Muscle of leg (tissue), 16 donors: ENCODE measurements at places on chromosomes 11 and 22.

DNA sequence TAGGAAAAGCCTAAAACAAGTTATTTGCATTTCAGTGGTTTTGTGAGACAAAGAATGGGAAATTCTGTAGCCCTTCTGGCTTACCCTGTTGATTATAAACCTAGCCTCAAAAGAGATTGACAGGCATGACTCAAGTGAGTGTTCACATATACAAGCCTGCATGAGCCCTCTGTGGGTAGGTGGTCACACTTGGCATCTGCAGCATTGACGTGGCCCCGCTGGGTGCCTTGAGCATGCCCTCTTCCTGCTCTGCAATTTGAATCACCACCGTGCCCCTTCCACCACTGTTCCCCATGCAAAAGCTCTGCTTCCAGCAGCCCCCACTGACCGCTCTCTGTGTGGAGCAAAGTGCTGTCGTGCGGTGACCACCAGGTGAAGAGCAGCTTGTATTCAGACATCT lies 21.0 kb upstream of the ADSL start:
- DNase-seq: no peak

DNA sequence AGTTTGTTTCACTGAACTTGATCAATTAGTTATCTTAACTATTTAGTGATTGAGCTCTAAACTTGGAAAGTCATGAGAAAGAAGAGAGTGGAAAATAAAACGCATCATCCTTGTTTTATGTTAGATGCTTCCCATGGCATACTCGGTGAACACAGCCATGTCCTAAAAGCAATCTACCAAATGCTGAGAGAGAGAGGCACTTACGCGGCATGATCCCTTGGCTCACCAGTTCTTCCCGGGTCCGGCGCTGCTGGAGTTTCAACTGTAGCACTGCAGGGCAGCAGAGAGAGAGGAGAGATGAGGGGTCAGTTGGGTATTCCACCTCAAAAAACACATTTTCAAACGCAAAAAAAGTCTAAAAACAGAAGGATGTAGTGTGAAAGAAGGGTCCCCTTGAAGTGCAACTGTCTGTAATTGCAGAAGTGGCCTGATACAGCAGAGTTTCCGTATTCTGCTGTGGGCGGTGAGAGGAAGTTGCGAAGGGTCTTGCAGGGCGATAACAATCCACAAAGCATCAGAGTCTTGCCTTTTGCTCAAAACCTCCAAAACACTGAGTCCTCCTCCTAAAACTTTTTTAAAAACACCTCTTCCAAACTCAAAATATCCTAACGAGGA lies 92.7 kb downstream of the SGSM3 start:
- DNase-seq: no peak

DNA sequence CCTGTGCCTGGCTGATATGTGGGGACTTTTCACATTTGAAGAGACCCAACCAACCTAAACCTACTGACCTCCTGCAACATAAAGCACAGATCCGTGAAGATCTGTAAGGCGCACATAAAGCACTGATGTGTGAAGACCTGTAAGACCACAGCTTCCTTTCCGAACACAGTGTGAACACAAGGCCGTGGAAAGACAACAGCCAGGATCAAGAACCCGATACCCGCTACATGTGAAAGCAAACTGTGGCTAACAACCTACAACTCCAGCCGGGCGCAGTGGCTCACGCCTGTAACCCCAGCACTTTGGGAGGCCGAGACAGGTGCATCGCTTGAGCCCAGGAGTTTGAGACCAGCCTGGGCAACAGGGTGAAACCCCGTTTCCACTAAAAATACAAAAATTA lies 17.6 kb upstream of the PPFIA1 start:
- DNase-seq: no peak

DNA sequence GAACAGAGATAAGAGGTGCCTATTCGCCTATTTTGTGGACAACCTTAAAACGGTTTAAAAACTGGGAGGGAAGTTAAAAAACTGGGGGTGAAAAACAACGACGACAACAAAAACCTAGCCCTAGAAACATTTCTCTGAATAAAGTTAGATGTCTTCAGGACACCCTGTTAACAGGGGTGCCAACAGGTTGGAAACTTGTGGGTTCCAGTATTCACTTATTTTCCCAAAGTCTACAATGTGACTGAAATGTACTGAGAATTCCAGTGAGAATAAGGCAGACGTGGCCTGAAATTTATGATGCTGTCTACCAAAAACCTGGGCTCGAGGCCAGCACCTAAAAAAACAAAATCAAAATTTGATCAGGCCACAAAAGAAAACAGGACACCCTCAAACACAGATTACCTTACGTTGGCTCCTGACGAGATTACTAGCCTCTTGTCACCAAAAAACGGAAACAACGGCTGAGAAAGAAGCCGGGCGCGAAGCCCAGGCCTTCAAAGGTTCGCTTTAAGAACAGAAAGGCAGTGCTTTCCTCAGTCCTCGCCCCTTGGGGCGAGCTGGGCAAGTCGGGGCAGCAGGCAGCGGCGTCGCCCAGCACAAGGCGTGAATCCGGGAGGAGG lies 906 bp downstream of the CCDC90B start:
- DNase-seq: no peak

DNA sequence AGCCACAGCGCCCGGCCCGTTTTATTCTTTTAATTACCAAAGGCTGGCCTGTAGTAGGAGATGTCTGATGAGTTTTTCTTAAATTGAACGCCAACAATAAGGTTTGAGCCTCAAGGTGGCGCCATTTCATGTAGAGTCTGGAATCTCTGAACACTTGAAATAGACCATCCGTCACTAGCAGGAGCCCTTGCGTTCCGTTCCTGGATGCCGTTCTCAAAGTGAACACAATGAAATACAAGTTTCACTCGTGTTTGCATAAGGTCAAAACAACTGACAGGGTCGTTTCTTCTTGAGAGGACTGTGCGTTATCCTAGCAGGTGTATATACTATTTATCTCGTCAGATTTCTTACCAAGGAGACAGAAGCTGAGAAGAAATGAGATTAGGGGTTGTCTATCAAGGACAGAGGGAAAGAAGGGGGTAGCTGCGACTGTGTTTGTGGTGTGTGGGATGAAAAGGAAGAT lies 18.7 kb upstream of the SCGB1D1 start:
- peak; percentile 84 for DNase-seq

DNA sequence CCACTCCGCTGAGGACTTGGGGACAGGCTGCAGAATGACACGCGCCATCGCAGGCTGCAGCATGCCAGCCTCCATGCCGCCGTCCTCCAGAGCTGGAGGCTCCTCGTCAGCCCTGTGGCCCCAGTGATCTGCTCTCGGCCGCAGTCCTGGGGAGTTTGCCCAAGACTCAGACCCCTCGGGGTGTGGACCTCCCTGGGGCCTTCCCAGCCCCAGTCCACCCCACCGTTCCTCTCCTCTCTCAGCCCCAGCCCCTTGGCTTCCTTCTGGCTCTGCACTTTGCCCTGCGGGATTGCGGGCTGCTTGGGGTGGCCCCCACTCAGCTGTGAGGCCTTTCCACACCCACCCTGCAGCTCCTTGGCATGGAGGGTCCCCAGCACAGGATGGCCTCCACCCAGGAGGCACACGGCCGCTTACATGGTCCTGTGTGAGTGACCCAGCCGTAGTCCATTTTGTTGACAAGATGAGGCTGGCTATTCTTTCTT lies 414.9 kb downstream of the TBC1D22A start:
- no peak for DNase-seq

DNA sequence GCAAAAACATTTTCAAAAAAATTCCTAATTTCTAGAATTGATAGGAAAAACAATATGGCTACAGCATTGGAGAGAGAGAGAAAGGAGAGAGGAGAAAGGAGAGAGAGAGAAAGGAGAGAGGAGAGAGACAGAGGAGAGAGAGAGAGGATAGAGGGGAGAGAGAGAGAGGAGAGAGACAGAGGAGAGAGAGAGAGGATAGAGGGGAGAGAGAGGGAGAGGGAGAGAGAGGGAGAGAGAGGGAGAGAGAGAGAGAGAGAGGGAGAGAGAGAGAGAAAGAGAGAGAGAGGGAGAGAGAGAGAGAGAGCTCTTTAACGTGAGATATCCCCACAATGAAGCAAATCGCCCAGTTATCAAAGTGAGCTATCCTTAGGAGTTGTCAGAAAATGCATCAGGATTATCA lies 737 bp upstream of the TYR start:
- DNase-seq: no peak

DNA sequence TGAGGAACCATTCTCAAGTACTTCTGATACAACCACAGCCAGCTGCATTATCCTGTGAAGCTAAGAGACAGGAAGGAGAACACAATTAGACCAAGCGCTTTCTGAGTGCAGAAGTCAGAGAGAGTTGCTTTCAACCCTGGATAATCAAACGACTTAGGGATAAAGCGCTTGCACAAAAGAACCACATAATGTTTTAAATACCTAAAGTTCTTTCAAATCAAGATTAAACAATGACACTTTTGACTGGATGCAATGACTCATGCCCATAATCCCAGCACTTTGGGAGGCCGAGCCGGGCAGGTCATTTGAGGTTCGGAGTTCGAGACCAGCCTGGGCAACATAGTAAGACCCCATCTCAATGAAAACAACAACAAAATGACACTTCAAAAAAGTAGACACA lies 145.1 kb downstream of the SWAP70 start:
- no peak for DNase-seq

GRCh38 chr11:62105667-62106191 lies 18.1 kb upstream of the INCENP start:
- peak; percentile 37 for DNase-seq

- peak; percentile 24 for DNase-seq
These were observed 113.9 kb downstream of the DBX1 start for GRCh38 chr11:20046416-20046815.

DNA sequence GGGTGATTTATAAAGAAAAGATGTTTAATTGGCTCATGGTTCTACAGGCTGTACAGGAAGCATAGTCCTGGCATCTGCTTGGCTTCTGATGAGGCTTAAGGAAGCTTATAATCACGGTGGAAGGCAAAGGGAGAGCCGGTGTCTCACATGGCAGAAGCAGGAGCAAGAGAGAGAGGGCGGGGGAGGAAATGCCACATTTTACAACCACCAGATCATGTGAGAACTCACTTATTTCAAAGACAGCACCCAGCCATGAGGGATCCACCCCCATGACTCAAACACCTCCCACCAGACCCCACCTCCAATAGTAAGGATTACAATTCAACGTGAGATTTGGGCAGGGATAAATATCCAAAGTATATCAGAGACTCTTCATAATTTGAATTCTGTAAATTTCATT lies 200.7 kb downstream of the MSANTD4 start:
- no peak for DNase-seq

- DNase-seq: no peak
These were observed 135.0 kb downstream of the BUD13 start for GRCh38 chr11:116637766-116638165.

DNA sequence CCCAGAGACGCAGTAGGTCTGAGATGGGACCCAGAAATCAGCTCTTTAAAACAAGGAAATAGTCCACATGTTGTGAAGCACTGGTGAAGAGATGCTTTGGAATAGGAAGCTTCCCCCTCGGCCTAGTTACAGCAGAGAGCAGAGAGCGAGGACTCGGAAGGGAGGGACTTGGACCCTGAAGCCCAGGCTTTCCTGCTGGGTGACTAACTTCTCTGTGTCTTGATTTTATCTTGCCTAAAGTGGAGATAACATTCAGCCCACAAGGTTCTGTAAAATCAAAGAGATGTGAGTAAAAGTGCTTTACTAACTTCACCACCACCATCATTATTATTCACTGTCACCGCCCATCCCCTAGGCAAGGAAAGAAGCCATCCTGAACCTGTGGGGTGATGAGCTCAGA lies 58.4 kb downstream of the THAP12 start:
- DNase-seq: peak; percentile 54

DNA sequence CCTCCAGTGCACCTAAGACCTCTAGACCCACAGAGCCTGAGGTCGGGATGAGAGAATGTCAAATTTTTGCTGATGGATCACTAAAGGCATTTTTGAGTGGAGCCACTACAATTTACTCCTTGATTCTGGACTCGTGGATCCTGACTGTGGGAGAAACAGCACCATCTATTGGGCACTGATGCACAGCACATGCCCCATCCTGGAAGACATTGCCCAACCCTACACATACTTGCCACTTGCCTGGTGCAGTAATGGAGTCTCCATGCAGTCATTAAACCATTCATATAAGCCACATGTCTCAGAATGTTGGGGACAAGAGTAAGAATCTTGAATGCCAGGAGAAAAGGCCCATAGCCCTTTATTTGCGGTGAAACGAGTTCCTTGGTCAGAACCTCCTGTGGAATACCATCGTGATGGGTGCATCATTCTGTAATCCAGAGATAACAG lies 103.9 kb downstream of the GGTLC2 start:
- DNase-seq: peak; percentile 30

DNA sequence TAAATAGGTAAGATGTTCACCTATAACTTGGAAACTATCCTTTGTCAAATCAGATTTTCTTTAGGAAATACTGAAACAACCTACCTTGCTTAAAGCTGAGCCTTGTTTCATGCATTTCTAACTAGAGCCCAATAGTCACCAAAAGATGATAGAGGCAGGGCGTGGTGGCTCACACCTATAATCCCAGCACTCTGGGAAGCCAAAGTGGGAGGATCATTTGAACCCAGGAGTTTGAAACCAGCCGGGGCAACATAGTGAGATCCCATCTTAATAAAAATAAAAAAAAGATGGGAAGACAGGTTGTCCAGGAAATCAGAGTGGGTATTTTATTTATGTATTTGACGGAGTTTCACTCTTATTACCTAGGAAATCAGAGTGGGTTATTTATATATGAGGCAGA lies 38.3 kb downstream of the DDX6 start:
- no peak for DNase-seq

DNA sequence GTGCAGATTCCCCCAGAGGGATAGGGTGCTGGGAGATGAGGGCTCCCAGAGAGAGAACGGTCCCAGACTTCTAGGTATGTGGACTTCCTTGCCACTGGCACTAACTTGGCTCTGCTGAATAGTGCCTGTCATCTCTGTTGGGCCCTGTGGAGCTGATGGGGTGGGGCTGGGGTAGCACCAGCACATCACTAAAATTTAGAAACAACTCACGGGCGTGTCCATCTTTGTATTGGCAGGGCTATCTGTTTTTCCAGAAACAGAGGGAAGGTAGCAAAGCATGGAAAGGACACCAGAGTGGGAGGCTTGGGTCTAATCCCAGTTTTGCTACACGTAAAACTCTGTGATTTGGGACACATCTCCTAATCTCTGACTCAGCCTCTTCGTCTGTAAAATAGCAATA lies 25.8 kb downstream of the SWAP70 start:
- DNase-seq: peak; percentile 55

GRCh38 chr22:48187356-48187755 lies 1424.9 kb downstream of the TBC1D22A start:
- DNase-seq: no peak

- DNase-seq: no peak
These were observed 955.2 kb downstream of the JRKL start for GRCh38 chr11:97345032-97345431.

- peak; percentile 50 for DNase-seq
These were observed 11.7 kb downstream of the CXCR5 start for GRCh38 chr11:118895093-118896039.

GRCh38 chr22:39205344-39206021 lies 39.3 kb downstream of the PDGFB start:
- DNase-seq: no peak

- peak; percentile 84 for DNase-seq
These were observed 1.1 kb downstream of the CREB3L1 start for GRCh38 chr11:46278387-46279125.

GRCh38 chr22:35033635-35034296 lies 32.2 kb upstream of the ISX start:
- DNase-seq: no peak
